Esophagus squamous epithelium (tissue), 5 donors: ENCODE measurements at places on chromosomes 1 and 21.

DNA sequence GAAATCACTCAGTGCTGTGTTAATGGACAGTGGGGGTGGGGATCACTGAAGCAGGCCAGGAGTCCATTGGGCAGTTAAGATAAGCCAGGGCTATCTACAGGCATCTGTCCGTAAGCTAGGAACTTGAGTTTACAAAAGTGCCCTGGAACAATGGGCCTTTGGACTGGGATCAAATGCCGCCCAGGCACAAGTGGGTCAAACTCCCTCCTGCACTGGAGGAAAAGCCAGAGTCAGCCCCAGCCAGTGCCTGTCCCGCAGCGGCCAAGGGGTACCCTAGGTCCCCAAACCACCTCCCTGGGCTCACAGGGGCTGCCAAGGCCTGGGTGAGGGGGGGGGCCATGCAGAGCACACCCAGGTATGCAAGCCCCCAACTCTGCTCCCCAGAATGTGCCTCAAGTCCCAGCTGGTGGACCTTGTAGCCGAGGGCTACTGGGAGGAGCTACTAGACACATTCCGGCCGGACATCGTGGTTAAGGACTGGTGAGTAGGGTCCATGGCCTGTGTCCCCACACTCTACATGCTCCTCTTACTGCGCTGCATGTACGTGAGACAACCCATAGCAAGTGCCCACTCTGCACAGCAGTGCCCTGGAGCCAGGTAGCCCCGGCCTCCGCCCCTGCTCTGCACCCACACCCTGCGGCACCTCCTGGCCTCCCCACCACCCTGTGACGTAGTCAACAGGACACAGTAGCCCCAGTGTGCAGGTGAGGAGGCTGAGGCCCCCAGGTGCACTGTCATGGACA, 7.7 kb downstream of the FBXO6 start:
- DNase-seq, result no peak

GRCh38 chr21:36320421-36321324, 676 bp downstream of the MORC3 start:
- peak; percentile 48 for DNase-seq

GRCh38 chr21:14554948-14555347, 8.8 kb upstream of the SAMSN1 start:
- no peak for DNase-seq

- DNase-seq, result no peak
Observed at GRCh38 chr1:110466646-110467280, 15.8 kb downstream of the PROK1 start.

GRCh38 chr1:52631759-52632331, 1.1 kb upstream of the SHISAL2A start:
- no peak for DNase-seq

- no peak for DNase-seq
Observed at GRCh38 chr1:153515504-153516394, 20.0 kb downstream of the S100A6 start.

GRCh38 chr1:91693557-91693956, 192.4 kb downstream of the TGFBR3 start:
- no peak for DNase-seq

DNA sequence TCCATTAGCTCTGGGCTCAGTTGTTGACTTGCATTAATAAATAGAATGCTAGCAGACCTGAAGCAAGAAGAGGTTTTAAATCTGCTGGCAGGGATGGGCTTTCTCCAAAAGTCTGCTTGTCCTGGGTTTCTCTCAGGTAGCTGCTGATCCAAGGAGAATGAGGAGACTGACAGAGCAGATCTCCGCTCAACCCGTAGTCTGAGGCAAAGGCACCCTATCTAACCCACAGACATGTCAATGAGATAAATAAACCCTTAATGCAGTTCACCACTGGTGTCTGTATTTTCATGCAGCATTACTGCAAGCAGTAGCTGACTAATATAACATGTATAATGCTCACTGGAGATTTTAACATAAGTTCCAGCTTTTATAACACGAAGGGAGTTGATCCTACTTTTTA, 44.1 kb upstream of the RGS21 start:
- DNase-seq, result no peak

GRCh38 chr1:244741692-244742091, 88.8 kb downstream of the DESI2 start:
- DNase-seq, result no peak

DNA sequence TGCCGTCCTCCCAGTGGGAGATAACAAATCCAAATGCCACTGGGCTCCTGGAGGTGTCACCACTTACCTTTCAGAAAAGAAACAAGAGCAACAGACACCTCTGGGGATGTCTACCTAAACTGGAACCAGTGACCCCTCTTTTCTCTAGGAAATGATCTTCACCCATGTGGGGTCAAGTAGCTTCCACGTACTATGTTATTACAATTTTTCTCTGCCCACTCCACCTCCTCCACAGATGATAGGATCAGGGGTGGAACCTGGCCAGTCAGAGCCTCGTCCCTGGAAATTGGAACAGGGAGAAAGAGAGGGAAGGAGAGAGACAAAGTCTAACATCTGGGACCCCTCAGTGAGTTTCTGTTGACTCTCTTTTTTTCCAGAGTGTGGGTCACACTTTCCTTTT, 50.1 kb downstream of the H3-3A start:
- no peak for DNase-seq

DNA sequence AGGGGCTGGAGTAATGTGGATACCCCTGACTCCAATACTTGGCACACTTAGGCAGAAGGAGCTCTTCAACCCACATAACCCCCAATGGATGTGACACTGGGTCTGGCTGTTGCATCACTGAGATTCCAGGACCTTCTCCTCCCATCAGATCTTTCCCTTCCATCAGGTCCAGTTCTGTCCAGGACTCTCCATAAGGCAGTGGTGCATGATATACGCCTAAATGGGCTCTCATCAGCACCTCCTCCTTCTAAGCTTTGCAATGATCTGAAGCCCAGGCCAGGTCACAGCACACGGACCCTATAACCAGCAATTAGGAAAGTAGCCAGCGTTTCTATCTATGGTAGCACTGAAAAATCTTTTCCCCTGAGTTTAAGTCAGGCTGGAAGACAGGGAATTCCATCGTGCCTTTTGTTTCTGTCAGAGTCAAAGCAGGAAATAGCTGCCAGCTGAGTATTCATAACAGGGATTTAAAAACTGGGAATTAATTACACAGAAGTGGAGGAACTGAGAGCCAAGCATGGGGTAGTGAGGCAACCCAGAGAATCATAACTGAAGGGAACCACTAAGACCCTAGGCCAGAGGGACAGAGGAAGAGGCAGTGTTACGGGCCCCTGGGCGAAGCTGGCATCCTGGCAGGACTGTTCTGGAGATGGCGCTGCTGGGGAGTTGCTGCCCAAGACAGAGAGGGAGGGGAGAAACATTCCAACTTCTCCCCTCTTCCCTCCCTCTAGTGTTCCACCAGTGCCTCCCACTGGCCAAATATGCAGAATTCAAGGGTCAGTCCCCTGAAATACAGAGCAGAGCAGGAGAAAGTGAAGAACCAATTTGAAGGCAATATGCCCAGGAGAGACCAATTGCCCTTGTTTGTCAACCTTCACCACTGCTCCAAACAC, 37.5 kb upstream of the HOOK1 start:
- no peak for DNase-seq

DNA sequence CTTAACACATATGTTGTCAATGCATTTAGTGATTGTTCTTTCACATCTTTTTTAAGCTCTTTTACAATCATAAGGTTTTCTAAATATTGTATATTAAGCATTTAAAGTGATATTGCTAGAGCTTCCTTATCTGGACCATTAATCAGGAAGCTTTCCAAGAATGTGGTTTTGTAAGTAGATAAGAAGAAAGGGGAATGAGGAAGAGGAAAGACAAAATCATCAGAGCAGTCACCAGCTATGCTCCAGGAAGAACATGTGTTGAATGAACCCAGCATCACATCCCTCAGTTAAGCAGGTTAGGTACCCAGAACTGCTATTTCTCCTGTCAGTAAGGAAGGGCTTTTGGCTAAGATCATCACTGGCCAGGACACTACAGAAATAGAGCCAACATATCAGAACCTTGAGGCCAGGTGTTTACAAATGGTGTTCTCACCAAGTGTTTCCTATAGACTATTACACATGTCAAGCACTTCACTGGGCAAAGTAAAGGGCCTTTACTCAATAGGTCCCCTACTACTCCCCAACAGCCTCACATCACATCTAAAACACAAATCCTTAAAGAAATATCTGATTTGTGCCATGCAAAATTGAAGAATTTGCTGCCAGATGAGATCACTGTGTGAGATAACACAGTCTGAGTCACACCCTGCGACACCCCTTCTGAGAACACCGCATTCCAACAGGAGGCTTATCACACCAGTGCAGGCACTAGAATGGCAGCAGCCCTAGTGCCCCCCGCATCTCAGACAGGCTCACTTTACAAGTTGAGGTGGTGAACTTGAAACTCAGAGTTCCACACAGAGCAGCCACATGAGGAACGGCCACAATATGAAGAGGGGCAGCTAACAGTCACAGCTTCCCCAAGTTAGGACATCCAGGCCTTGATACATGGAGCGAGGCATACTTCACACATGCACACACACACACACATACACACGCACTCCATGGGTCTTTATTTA, 1.8 kb upstream of the SPRR2A start:
- DNase-seq, result no peak

GRCh38 chr1:247359559-247359958, 27.9 kb upstream of the ZNF496 start:
- DNase-seq, result no peak

- DNase-seq, result no peak
Observed at GRCh38 chr1:200252531-200252930, 157.3 kb downstream of the ZNF281 start.

DNA sequence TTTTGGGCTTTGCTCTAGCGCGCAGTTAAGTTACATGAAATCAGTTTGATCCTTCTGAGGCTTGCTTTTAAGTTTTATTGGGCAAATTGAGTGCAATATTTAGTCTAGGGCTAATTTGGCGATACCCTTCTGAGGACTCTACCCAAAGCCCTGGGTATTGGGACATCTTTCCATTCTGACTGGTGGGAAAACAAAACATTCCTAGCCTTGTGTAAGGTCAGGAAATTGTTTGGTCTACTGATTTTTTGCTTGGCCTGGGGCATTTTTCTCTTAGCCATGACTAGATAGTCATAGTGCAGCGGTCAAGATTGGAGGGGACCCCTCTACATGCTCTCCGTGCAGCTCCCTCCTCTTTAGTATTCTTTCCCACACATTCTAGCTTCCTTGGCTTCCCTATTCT, 189.6 kb upstream of the PTGFR start:
- no peak for DNase-seq

- DNase-seq, result no peak
Observed at GRCh38 chr1:102032534-102032933, 35.8 kb upstream of the OLFM3 start.

GRCh38 chr21:33266050-33266788, at the start of gene IL10RB:
Gene IL10RB, plus strand, starts transcription at chr21:33266367. Its CDS starts 99 bp downstream, at chr21:33266466.
- DNase-seq, result peak; percentile 20

DNA sequence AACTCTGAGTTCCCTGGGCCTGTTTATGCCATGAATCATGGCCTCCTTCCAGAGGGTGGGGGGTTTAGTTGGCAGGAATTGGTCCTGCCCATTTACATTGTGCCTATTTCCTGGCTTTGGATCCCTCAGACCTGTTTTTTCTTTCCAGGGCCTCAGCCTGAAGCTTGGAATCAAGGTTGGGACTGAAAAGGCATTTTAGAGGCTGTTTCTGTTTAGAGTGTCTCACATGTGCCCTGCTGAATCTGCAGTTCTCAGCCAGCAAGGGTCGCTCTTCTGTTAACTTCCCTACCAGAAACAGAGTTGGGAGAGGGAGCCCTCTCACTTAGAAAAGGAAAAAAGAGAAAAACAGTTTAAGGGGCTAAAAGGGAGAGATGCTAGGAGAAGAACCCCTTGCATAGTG, 191.1 kb downstream of the PTPRC start:
- no peak for DNase-seq

DNA sequence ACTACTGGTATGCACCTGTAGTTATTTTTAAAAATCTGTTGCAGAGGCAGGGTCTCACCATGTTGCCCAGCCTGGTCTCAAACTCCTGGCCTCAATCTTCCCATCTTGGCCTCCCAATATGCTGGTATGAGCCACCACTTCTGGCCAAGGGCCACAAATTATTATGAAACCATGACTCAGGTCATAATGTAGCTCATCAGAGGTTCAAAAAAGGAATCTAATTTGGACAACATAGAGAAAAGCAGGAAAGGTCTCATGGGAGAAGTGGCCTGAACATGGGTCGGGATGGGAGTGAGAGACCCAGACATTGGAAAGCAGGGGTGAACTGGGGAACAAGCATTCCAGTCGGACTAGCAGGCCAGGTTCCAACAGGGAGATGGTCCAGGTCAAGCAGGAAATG, 45.2 kb upstream of the C1orf198 start:
- DNase-seq, result no peak

GRCh38 chr1:48230236-48230635, 7.7 kb downstream of the SLC5A9 start:
- no peak for DNase-seq

DNA sequence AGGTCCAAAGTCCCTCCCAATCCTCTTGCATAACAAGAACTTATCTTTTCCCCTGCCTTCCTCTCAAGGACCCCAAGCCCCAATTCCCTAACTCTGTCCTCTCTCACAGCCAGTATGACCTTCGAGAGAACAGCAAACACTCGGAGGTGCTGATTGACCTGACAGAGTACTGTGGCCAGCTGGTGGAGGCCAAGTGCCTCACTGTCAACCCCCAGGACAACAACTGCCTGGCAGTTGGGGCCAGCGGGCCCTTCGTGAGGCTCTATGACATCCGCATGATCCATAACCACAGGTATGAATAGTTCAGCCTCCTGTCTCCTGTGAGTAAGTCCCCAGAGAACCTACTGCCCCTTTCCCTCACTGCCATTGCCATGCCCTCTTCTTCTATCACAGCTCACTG, 29.9 kb upstream of the TMEM222 start:
- no peak for DNase-seq

DNA sequence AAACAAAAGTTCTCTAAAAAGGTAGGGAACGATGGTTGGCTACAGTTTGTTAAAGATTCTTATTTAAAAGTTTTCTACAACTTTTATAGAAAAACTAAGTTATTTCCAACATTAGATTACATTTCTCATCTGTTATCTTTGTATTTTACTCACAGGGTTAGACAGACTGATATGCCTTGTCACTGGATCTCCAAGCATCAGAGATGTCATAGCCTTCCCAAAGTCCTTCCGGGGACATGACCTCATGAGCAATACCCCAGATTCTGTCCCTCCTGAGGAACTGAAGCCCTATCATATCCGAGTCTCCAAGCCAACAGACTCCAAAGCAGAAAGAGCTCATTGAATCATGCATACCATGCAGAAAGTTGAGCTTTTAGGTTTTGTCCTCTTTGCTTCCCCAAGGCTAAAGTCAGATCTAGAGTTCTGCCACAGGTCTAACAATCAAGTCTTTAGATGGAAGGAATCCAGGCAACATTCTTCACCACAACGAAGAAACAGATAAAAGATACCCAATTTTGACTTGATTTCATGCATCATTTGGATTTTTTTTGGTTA, 10.3 kb downstream of the GAS5 start:
- DNase-seq, result no peak

- no peak for DNase-seq
Observed at GRCh38 chr1:116737020-116737854, 17.0 kb upstream of the CD2 start.

GRCh38 chr1:58392083-58392482, 154.4 kb downstream of the OMA1 start:
- DNase-seq, result no peak
